ENCODE measurements at places on chromosomes 3 and 15.
A peak's percentile ranks its signal among the peaks of the same experiment; 100 is the strongest.

DNA sequence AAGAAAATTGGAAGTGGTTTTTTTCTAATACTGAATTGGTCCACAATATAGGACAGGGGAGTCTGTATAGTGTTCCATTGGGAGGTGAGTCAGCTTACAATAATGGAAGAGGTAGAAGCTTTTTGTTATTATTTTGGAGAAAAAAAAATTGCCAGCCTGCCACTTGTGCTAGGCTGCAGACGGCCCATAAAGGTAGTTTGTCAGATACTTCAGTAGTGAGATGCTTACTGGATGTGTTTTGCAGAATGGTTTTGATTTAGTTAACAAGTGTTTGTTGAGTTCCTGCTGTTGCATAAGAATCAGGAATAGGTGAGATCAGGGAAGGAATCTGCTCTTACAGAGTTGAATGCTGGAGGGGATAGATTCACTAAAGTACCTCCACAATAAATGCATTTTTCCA, 1.0 kb downstream of the DTWD1 start:
- DNase-seq, result no peak

GRCh38 chr3:102979682-102980354, 545.0 kb downstream of the ZPLD1 start:
- no peak for DNase-seq

DNA sequence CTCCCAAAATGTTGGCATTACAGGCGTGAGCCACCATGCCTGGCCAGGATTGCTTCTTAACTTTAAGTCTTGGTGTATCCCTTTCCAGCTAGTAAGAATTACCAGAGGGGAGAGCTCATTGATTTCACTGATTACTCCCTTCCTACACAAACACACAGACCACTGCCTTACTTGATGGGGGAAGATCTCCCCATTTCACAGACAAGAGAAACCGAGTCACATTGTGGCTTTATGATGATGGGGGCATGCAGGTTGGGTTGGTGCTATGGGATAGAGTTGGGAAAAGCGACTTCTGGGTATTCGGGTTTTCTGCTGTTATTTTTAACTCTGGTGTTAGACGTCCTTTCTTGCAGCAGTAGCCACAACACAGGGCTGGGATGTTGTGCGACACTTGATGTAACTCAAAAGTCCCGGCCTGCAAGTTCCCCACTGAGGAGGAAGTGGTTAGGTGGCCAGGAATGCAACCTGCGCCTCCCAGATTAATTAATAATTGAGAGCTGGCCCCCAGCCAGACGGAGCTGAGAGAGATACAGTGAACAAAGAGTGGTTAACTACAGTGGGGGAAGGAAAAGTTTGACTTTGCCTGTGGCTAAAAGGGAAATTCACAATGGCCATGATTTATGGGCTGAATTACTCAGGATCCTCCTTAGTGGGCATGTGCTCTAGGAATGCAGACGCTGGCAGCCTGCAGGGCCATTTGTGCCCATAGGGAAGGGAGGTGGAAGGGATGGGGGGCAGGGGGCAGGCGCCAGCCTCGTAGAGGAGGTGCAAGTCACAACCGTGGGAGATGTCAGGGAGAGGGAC, 63.6 kb downstream of the SMAD6 start:
- no peak for DNase-seq

DNA sequence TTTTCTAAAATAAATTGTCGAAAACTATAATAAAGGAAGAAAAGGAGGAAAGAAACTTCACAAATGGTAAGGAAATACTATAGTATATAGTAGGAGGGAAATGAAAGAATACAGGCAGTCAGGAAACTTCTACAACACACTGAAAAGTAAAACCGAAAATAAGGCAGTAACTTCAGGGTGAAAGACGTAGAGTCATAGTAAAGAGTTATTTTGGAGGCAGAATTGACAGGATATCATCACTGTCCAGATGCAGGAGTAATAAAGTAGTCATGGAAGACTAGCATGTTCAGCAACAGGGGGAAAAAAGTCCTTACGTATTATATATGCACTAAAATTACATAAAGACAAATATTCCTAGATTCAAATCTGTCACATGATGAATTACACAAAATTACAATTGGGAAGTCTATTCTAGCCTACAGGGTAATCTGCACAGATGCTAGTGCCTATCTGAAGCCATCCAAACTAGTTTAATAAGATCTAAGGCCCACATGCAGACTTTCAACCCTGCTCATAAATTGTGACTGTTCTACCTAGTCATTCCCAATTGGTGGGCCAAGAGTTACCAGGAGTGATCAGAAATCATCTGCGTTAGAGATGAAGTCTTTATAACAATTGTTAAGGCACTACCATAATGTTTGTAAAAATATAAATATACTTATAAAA, 14.0 kb downstream of the VPS13C start:
- no peak for DNase-seq

DNA sequence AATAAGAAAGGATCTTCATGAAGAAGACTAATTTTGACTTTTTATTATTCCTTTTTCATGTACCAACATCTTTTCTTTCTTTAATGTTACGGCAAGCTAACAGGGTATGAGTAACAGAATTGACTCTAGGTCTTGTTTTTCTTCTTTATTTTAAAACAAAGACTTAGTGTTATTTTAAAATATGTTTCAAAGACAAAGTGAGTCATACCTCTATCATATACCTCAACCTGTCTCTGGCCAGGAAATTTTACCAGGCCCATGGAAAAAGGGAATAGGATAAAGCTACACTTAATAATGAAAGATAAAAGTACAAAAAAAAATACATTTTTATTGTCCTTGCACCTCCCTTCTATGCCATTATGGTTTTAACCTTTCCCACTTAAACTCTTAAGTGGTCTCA, 57.4 kb downstream of the ZNF148 start:
- DNase-seq, result no peak

DNA sequence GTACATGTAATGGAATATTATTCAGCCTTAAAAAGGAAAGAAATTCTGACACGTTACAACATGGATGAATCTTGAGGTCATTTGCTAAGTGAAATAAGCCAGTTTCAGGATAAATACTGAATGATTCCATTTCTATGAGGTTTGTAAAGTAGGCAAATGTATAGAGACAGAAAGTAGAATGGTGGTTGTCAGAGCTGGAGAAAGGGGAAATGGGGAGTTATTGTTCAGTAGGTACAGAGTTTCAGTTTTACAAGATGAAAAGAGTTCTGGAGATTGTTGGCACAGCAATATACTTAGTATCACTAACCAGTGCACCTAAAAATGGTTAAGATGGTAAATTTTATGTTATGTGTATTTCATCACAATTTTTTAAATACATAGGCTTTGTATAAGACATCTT, 60.6 kb downstream of the USP8 start:
- DNase-seq, result no peak

DNA sequence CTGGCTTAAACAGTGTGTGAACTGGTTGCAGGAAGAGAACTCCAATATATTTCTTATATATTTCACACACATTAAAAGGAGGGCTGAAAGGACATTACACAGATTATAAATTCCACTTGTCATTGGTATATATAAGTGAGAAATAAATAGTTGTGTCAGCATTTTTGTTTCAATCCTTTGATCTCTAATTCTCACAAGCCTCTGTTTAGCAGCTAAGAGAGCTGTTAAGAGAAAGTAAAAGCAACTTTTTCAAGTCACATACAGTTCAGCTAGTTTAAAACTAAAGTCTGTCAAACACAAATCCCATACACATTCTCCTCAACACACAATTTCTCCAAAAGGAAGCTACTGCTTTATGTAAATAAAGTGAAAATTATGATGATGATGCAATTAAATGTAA, 70.5 kb upstream of the CCDC39 start:
- DNase-seq, result no peak

DNA sequence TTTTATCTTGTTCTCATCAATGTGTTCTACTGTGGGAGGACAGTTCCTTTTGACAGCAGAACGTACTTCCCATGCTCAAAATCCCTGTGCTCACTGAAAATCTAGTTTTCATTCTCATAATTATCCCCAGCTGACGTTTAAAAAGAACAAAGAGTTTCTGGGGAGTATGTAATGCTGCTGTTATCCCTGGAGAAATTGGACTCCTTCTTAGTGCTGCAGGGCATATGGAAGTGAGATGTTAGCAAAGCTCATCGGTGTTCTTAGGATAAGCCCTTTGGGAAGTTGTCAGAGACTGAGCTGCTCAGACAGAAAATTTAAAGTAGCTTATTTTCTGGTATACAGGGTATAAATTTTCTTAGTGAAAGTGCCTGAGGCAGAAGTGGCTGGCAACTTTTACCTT, 66.5 kb downstream of the CDAN1 start:
- no peak for DNase-seq

DNA sequence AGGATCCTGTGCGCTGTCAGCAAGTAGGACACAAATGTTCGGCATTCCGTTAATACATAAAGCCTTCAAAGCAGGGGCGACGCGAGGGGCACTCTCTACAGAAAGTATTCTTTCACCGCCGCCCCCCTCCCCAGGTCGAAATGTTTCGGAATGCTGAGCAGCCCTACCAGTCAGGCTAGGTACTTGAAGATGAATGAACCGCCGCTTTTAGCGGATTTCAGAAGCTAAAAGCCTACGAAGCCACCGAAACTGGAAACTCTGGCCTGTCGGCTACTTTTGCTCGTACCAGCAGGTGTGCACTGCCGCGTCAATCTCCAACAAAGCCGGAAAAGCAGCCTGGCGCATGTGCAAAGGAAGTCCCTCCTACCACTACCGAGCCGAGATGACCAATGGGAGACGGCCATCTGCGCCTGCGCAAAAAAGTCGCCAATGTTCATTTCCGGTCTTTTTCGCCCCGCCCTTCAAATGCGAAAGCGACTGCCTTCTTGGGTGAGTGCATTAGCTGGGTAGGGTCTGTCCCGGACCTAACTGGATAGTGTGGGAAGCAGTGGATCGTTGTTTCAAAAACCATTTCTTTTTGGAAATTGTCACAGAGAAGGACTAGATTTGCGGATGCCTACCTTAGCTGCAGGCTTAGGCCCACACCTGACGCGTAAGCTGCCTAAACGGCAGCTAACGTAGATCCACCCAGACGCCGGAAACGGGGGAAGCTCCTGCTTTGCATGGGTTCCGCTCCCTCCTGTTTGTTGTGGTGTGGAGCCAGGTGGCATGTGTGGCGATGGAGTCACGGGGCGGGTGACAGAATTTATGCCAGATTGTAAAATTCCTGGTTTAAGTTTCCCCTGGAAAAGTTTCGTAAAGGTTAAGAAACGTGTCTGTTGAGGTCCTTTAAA, at the start of gene WDR5B:
Gene WDR5B, minus strand, starts transcription at position 301 of the 893 bp plus-strand sequence. CDS start 534 bp downstream, outside the sequence.
- DNase-seq, result peak; percentile 99

DNA sequence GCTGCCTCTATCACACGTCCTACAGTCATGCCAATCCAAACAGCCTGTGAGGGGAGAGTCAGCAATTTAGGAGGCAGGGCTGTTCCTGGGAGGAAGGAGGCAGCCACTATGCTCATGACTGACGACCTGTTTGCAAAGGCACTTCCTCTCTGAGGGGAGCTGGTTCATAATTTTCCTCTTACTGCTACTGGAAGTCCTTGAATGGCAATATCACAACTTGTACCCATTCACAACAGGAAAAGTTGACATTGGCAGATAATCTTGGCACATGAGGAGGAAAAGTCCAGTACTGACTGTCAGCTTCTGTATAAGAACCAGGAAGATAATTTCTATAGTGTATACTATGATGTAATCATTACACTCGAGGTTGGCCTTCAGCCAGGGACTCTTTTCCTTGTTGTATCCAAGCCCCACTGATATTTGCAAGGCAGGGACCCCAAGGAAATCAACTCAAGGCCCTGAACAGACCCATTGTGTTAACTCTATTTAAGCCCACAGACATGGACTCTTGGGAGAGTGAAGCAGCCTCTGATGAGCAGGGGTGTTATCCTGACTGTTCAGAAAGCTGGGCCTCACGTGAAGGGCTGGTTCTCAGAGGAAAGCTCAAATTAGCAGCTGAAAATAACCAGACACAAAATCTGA, 267.3 kb upstream of the ADAMTS9 start:
- no peak for DNase-seq

DNA sequence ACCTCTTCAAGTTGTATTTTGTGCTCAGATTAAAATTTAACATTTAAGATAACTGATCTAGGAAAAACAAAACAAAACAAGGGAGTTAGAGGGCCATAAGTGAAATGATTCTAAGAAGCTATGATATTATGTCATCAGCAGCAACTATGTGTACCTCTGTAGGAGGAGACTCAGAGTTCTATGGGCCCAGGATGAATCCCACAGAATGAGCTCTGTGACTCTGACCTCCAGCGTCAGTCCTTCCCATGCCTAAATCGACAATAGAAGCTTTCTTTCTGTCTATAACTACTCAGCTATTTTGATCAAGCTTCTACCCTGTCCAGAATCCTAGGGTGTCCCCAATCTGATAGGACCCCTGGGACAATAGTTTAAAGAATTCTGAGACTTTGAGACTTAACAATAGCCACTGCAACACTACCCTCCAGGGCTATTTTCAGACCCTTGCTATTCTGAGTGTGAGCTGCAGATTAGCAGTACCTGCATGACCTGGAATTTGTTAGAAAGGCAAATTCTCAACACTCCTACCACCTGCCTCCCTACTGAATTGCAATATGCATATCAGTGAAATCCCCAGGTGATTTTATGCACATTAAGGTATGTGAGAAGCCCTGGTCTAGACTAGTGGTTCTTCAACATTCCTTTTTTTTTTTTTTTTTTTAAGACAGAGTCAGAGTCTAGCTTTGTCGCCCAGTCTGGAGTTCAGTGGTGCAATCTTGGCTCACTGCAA, 66.7 kb downstream of the ARHGAP31 start:
- no peak for DNase-seq

GRCh38 chr3:160091441-160091840, 102.8 kb downstream of the IL12A start:
- no peak for DNase-seq

GRCh38 chr3:38549082-38549481, 52.9 kb downstream of the EXOG start:
- no peak for DNase-seq

DNA sequence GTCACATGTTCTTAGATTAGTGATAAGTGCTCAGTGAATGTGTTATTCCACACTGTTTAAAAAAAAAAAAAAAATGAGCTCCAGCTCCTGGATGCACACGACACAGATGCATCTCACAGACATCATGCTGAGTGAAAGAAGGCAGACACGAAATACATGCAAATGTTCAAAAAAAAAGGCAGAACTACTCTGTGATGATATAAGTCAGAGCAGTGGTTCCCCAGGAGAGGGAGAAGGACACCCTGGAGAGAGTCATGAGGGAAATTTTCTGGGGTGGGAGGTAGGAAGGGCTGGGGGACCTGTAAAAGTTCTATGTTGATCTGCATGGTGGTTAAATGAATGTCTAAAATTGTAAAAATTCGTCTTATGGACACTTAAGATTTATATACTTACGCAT, 4.3 kb downstream of the CSRNP1 start:
- no peak for DNase-seq

- no peak for DNase-seq
Measured at GRCh38 chr3:86984271-86984670, 6.7 kb downstream of the VGLL3 start.

GRCh38 chr3:160106905-160107861, 118.0 kb upstream of the C3orf80 start:
- no peak for DNase-seq

GRCh38 chr3:124075753-124076152, 83.8 kb upstream of the ROPN1 start:
- no peak for DNase-seq

GRCh38 chr3:195169011-195169649, 101.8 kb downstream of the XXYLT1 start:
- DNase-seq, result no peak
